ENCODE measurements at places on chromosomes 7 and 10. TPM values are rescaled to one million over a fixed set of nuclear protein-coding genes. Genes with fewer than 3 reads are reported as not detected.

GRCh38 chr7:100122067-100122466 lies 2.6 kb downstream of the CNPY4 start:
- no peak for DNase-seq

DNA sequence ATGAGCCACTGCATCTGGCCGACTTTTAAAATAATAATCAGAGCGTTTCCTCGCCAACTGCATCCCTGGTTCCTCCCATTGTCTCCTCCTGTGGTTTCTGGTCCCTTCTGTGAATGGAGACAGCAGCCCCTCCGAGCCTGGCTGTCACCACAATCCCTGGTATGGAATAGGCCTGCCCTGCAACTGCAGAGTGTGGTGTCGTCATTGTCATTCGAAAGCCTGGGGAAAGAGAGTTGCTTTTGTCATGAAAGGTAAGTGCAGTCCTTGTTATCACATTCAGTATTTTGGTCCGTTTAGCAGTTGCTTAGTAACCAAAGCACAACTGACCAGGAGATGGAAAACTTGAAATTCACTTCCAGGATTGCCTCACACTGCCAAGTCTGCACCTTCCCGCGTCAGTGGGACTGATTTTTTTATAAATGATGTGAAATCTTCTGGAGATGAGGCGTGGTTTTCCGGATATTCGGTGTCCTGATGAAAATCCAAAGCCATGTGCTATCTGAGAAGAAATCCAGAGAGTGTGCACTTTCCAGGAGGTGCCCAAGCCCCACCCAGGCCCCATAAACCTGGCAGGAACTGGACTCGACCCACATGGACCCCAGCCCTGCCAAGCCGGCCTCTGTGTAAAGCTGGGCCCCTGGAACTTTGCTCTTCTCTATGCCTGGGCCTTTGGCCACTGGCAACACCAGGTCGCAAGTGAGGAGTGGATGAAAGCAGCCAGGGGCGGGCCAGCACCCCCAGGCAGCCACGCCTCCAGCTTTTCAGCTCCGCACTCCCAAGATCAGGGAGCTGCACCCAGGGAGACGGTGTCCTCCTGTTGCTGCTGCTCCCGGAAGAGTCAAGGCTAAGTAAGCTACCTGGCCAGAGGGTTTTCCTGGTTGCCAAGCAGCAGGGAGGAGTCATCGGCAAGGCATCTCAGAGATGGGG lies 133.7 kb upstream of the SH2B2 start:
- DNase-seq: no peak

GRCh38 chr7:9945857-9946256 lies 1027.8 kb upstream of the PHF14 start:
- DNase-seq: no peak

- DNase-seq: no peak
Measured at GRCh38 chr10:84329986-84330651, 1.7 kb downstream of the CCSER2 start.

DNA sequence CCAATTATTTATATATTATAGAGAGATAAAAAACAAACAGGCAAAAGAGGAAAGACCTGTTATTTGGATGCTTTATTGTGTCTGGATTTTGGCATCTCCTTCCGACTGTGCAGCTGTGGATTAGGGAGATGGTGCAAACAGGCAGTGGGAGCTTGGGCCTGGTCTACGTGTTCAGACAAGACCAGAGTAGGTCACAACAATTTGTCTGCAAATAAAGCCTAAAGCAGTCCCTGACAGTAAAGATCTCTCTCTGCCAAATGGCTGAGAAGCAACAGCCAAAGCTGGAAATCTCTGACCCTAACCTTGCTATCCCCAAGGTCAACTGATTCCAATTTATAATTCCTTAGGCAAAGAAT lies 82.0 kb downstream of the ABLIM1 start:
- no peak for DNase-seq

DNA sequence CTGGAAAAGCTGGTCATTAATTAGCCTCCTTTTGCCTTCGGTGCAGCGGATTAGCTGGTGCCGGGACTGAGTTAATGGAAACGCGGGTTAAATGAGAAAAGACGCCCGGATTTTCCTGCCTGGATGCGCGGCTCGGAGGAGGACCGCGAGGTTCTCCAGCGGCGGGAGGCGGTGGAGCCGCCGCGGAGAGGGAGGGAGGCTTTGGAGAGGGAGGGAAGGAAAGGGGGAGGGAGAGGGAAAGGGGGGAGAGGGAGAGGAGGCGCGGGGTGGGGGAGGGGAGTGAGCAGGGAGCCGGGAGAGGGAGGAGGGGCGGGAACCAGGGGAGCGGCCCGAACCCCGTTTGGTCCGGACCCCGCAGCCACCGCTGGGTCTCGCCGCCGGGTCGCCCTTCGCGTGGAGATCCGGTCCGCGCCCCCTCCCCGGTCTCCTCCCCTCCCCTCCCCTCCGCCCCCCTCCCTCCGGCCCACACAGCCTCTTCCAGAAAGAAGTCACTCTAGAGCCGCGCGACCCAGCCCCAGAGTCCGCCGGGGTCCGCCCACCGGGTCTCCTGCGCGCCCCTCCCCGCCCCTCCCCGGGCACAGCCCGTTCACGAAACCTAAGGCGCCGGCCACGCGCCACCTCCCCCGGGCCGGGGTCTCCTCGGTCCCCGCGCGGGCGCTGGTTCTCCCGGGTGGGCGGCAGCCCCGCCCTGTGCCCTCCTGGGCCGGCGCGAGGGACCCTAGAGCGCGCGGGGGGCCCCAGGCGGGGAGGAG lies 347.5 kb downstream of the DNAJB6 start:
- no peak for DNase-seq

Gene ATOH7
- total RNA-seq: 0.37 TPM

DNA sequence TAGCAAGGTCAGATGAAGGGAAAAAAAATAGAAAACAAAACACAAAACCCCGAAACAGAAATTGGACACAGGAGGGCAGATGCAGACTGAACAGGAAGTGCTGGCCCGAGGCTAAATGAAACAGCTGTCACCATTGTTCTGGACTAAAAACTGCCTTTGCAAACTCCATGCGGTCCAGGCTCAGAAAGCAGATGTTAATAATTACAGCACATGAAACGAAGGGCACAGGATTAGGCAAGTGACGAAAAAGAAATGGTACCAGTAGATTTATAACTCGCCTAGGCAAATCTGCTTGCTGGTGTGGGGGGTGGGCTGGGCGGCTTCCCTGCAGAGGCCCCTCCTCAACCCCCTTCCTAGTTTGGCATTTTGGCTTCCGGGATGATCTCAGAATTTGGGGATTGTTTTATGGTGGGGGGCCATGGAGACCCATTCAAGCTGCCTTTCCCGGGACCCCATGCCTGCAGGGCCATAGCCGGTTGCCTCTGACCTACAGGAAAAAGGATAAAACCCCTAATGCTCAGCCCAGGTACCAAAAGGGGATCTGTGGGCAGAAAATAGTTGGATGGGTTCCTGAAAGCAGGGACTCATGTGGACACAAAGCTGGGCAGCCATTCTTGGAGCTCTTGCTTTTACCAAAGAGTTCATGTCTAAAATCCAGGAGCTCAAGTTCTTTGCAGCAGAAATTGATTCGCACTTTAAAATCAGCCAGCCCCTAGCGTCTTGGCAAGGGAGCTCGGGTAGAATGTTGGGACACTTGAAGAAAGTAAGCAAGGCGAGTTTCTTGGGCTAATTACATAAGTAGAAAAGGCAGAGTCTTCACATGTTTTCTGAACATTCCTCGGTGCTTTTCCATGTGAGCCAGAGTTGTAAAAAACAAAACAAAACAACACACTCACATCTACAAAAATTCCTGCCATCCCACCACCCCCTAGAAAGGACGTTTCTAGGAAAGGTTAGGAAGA lies 39.0 kb upstream of the EMX2 start:
- DNase-seq: no peak

DNA sequence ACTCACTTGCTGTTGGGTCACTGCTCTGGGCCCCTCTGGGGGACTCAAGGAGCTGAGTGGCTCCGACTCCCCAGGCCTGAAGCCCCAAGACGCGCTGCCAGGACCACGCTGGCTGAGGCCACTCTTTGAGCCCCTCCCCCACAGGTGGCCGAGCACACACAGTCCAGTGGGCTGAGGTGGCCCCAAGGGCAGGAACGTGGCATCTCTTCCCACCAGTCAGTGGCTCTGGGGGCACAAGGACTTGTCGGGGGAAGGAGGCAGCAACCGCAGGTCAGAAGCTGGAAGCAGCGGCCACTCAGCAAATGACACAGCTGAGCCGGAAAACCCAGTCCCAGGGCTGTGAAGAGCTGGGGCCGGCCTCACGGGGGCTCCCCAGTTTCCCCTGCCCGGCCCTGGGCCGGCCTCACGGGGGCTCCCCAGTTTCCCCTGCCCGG lies 24.1 kb downstream of the GRIFIN start:
- peak; percentile 45 for DNase-seq

DNA sequence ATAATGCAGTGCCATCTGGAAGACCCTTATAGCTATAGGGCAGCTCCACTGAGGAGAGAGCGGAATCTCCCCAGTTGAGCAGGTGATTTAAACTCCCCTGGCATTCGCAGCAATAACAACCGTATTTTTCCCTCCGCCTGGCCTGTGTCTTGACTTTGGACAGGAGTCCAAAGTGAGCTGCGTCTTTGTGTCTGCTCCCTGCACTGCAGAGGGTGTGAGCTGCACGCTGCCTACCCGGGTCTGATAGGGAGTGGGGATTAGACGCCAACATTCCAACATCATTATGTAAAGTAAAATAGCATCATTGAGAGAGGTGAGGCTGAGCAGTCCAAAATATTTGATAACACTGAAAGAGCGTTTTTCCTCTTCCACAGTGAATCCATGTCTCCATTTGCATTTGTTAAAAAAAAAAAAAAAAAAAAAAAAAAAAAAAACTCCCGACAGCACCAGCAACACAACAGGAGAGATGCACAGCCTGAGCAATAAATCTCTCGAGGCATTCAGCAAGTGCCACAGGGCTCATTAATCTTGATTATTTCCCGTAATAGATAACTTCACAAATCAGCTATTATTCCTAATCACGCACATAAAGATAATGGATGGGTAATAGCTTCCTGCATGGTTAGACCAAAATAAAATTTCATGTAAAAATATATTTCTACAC lies 68.6 kb downstream of the CELF2 start:
- DNase-seq: no peak
